Ascending aorta (tissue), 2 donors: ENCODE measurements at places on chromosomes 2 and 18. TPM values are rescaled to one million over a fixed set of nuclear protein-coding genes. Genes with fewer than 3 reads are reported as not detected.

Gene HAAO
- 7.2 TPM for total RNA-seq

DNA sequence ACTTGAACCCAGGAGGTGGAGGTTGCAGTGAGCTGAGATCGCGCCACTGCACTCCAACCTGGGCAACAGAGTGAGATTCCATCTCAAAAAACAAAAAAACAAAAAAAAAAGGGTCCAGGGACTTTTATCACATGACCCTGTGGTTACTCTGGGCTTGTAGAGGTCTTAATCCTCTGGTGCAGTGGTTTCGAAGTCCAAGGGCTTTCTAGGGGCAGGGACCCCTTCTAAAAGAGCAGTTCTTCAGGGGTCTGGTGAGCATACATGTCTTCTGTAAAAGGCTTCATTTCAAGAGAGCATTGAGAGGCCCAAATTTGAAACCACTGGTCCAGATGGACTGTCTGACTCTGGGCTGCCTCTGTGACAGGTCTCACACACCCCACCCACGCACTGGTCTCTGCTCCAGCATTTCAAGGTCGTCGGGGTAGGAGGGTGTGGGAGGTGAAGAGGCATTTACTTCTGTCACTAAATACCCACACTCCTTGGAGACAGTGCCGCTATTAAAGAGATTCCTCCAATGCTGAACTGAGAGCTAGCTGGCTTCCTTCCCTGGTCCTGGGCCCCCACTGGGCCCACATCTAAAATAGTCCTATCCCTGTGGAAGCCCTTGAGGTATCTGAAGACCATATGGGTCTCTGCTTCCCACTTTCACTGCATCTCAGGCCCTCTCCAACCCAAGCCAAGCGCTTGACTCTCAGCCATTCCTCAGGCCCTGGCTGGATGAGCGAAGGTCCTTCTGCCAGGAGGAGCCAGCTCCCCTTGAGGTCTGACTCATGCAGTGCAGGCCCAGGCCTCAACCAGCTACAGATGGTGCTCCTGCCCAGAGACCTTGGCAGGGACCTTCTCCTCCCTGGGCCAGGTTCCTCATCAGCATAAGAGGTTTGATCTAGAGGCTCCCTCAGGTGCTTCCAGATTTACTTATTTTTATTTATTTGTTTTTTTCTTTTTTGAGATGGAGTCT lies 44.8 kb downstream of the PAX8 start:
- H3K36me3 ChIP-seq, result no peaks in the 10 kb centered on the region
- H3K4me3 ChIP-seq, result no peak overlapping the region
- no peaks in the 10 kb centered on the region for H3K4me1 ChIP-seq
- no peak for DNase-seq
- no peak overlapping the region for H3K27ac ChIP-seq

GRCh38 chr18:9422816-9423519 lies 52.3 kb upstream of the RALBP1 start:
- H3K4me3 ChIP-seq, result no peak overlapping the region
- no peak overlapping the region for H3K27ac ChIP-seq
- no peaks in the 10 kb centered on the region for H3K27me3 ChIP-seq
- no peaks in the 10 kb centered on the region for H3K4me1 ChIP-seq
- no peaks in the 10 kb centered on the region for H3K36me3 ChIP-seq

GRCh38 chr2:169928463-169928864 lies 101.2 kb downstream of the UBR3 start:
- no peak for DNase-seq
- H3K4me1 ChIP-seq, result no peaks in the 10 kb centered on the region
- no peak overlapping the region for H3K27ac ChIP-seq
- no peaks in the 10 kb centered on the region for H3K27me3 ChIP-seq

DNA sequence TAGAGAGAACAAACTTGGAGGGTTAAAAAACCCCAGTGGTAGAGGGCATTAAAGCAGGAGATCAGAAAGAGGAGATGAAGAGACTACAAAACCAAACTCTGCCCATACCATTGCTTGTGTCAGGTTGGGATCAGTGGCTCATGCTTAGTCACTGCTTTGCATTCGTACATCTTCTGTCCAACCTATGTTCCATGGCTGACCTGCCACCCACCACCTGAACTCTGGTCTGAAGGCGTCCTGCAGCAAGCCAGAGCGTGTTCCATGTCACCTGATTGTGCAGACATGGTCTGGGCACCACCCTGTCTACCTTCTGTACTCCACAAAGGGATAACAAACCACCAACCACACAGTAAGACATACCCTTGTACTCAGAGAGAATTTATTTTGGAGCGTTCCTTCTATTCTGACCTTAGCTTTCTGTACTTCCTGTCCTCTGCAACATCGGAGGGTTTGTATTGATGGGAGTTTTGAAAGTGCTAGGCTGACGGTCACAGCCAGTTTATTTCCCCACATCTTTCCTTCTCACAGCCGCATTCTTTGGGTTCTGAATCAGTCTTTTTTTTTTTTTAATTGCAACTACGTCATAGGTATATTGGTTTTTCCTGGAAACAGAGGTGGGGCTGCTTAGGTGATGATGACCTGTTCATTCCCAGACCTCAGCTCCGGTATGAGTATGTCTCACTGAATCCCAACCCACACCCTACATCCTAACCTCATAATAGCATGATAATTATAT lies 88.3 kb downstream of the SOWAHC start:
- H3K27ac ChIP-seq, result no peak overlapping the region
- H3K27me3 ChIP-seq, result no peaks in the 10 kb centered on the region
- H3K4me3 ChIP-seq, result no peak overlapping the region
- no peaks in the 10 kb centered on the region for H3K36me3 ChIP-seq
- no peak for DNase-seq

Gene AGXT
- not detected for total RNA-seq

GRCh38 chr2:102667072-102667471 lies 47.7 kb downstream of the SLC9A2 start:
- H3K27me3 ChIP-seq, result no peaks in the 10 kb centered on the region
- H3K4me3 ChIP-seq, result no peak overlapping the region
- DNase-seq, result no peak
- H3K36me3 ChIP-seq, result no peaks in the 10 kb centered on the region
- no peaks in the 10 kb centered on the region for H3K4me1 ChIP-seq
- H3K27ac ChIP-seq, result no peak overlapping the region

Gene STARD6
- not detected for total RNA-seq

Gene SCTR
- total RNA-seq, result not detected

DNA sequence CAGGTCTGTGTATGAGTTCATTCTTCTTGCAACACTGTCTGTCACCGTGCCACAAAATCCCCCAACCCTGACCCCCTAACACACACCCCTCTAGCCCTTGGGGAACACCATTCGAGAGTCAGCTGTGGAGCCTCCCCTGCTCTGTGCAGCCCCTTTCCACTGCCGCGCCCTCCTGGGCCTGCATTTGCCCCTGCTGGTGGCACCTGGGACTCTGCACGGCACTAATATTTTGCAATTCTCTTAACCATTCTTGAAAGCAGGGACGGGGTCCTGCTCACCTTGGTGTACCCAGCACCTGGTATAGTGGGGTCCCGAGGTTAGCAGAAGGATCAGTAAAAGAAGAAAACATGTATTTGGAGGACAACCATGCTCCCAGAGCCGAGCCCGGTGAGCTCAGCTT lies 124.0 kb downstream of the HDAC4 start:
- no peaks in the 10 kb centered on the region for H3K36me3 ChIP-seq
- H3K4me3 ChIP-seq, result no peak overlapping the region
- no peaks in the 10 kb centered on the region for H3K27me3 ChIP-seq
- H3K27ac ChIP-seq, result peak overlapping the region; percentile 81
- DNase-seq, result no peak
- peaks cover 13% of the 10 kb centered on the region for H3K4me1 ChIP-seq

DNA sequence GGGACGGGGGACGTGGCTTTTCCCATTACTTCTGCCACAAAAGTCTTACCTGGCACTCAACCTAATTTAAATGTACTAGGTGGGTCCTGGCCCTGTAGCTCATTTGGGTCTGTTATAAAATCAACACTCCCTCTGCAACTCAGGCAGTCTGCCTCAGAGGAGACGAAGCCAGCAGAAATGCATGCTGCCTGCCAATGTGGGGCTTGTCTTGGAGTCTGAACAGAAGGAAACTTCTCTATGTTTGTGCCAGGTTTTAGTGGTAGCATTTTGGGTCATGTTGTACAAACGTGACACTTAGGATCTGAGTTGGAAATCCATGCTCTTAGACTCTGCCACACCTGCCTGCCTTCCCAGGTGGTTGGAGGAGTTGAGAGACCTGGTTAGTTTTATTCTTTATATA lies 292.5 kb upstream of the FAM98A start:
- H3K4me1 ChIP-seq, result no peaks in the 10 kb centered on the region
- no peak for DNase-seq
- no peaks in the 10 kb centered on the region for H3K27me3 ChIP-seq
- no peaks in the 10 kb centered on the region for H3K36me3 ChIP-seq
- no peak overlapping the region for H3K27ac ChIP-seq

- no peaks in the 10 kb centered on the region for H3K4me1 ChIP-seq
- H3K4me3 ChIP-seq, result no peak overlapping the region
- no peak overlapping the region for H3K27ac ChIP-seq
- no peak for DNase-seq
- no peaks in the 10 kb centered on the region for H3K27me3 ChIP-seq
These were observed 22.8 kb downstream of the EHD3 start for GRCh38 chr2:31256611-31257382.

DNA sequence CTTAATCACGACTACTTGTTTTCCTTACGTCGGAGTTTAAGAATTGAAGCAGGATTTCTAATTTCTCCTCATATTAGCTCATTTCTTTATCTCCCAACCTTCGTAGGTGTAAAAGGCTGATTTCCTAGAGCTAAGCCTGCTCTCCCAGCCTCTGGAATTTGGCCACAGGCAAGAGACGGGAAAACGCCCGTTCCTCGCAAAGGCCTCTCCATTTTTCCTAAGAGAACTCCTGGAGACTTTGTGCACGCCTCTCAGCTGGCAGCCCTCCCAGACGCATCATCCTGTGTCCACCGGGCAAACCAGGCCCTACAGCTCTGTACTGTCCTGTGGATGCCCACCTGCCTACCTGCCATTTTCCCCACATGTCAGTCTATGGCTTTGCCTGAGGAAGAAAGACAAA lies 106.3 kb downstream of the FTCDNL1 start:
- H3K4me3 ChIP-seq, result no peak overlapping the region
- no peaks in the 10 kb centered on the region for H3K4me1 ChIP-seq
- H3K27ac ChIP-seq, result no peak overlapping the region
- no peaks in the 10 kb centered on the region for H3K36me3 ChIP-seq
- DNase-seq, result no peak
- no peaks in the 10 kb centered on the region for H3K27me3 ChIP-seq

- DNase-seq, result no peak
- H3K4me3 ChIP-seq, result no peak overlapping the region
- no peaks in the 10 kb centered on the region for H3K36me3 ChIP-seq
- H3K27me3 ChIP-seq, result no peaks in the 10 kb centered on the region
- H3K27ac ChIP-seq, result no peak overlapping the region
These were observed 83.2 kb upstream of the THOC1 start for GRCh38 chr18:350953-351572.

- no peaks in the 10 kb centered on the region for H3K36me3 ChIP-seq
- no peaks in the 10 kb centered on the region for H3K27me3 ChIP-seq
- H3K27ac ChIP-seq, result no peak overlapping the region
- H3K4me1 ChIP-seq, result no peaks in the 10 kb centered on the region
These were observed 14.2 kb upstream of the L3MBTL4 start for GRCh38 chr18:6428851-6429395.

DNA sequence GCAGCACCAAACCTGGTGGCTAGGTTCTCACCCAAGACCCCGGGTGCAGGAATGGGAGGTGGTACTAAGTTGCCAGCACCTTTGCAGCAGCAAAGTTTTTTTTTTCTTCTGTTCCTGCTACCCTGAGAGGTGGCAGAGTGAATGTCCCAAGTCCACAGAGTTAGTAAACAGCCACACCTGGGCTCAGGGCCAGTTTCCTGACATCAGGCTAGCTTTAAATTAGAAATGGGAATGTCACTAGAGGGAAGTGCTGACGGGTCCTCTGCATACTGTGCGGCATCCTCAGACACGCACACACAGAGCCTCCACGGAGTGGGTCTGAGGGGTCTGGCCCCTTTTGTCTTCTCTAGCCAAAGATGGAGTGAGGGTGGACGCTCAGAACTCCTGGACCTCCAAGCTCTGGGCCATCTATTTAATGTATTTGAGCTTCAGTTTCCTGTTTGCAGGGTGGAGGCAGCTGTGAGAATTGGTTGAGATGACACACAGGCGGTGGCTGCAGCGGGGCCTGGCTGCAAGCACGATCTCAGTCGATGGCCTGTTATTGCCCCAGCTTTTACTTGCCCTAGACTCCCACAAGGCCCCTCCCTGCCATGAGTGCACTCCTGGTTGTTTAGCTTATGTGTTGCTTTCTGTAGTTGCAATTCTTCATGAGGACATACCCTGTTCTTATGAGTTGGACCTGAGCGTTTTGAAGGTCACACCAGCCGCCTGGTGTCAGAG lies 751.4 kb upstream of the HS6ST1 start:
- no peak overlapping the region for H3K27ac ChIP-seq
- H3K4me1 ChIP-seq, result no peaks in the 10 kb centered on the region
- H3K36me3 ChIP-seq, result no peaks in the 10 kb centered on the region
- DNase-seq, result no peak

DNA sequence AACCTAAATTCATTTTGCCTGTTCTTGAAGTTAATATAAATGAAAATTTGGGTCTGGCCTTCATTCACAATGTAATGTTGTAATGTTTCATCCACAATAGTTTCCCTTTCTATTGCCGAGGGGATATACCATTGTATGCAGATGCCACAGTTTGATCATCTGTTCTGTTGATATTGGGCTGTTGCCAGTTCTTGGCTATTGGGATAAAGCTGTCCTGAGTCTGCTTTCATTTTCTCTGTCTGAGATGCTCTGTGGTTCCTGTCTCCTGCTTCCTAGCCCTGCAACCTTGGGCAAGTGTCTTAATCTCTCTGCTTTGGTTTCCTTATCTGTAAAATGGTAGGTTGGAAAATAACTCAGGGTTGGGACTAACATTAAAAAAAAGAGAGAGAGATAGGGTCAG lies 25.2 kb downstream of the B3GNT2 start:
- no peaks in the 10 kb centered on the region for H3K36me3 ChIP-seq
- peaks cover 23% of the 10 kb centered on the region for H3K4me1 ChIP-seq
- H3K27me3 ChIP-seq, result no peaks in the 10 kb centered on the region
- DNase-seq, result no peak

- no peak overlapping the region for H3K27ac ChIP-seq
- H3K27me3 ChIP-seq, result no peaks in the 10 kb centered on the region
- H3K4me1 ChIP-seq, result no peaks in the 10 kb centered on the region
- H3K36me3 ChIP-seq, result no peaks in the 10 kb centered on the region
These were observed 49.7 kb downstream of the SH3BP4 start for GRCh38 chr2:235001237-235002133.

- no peak for DNase-seq
- H3K27me3 ChIP-seq, result no peaks in the 10 kb centered on the region
- H3K4me1 ChIP-seq, result peaks cover 4% of the 10 kb centered on the region
These were observed 15.8 kb upstream of the PRSS56 start for GRCh38 chr2:232504438-232504837.

GRCh38 chr18:51637881-51638280 lies 440.4 kb upstream of the MEX3C start:
- H3K4me1 ChIP-seq, result no peaks in the 10 kb centered on the region
- no peaks in the 10 kb centered on the region for H3K27me3 ChIP-seq
- H3K36me3 ChIP-seq, result no peaks in the 10 kb centered on the region

DNA sequence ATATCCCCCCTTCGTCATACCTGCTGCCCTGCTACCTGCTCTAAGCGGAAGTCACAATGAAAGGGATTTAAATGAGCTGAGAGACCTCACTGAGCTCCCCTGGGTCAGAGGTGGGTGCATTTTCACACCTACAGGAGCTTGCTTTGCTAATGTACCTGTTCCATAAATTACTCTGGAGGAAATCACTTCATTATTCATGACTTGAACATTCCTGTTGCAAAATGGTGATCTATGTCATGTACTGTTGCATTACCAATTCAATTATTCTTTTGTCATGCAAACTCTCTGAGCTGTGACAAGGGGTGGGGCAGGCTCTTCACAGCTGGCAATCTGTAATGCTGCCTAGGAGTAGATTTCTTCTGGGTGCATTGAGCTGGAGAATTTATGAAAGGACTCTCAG lies 761.3 kb downstream of the TSN start:
- H3K36me3 ChIP-seq, result no peaks in the 10 kb centered on the region
- no peaks in the 10 kb centered on the region for H3K4me1 ChIP-seq
- H3K27ac ChIP-seq, result no peak overlapping the region
- no peak for DNase-seq
